ENCODE measurements at places on chromosomes 5 and 9.

DNA sequence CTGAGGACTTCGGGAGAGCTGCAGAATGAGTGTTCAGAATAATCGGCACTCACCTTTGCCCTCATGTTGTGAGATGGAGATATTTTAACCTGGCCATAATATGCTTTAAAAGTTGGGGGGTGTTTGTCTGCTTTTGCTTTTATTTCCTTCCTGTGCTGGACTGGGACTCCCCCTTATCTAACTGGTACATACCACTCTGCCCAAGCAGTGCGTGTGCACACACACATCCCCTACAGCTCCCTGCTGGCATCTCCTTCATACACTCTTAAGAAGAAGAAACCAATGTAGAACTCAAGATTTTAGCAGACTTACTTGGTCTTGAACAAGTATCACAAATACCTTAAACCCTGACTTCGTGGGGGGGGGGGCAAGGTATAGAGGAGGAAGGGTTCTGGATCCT, 146.2 kb upstream of the DMRT1 start:
- ATAC-seq = no peak

DNA sequence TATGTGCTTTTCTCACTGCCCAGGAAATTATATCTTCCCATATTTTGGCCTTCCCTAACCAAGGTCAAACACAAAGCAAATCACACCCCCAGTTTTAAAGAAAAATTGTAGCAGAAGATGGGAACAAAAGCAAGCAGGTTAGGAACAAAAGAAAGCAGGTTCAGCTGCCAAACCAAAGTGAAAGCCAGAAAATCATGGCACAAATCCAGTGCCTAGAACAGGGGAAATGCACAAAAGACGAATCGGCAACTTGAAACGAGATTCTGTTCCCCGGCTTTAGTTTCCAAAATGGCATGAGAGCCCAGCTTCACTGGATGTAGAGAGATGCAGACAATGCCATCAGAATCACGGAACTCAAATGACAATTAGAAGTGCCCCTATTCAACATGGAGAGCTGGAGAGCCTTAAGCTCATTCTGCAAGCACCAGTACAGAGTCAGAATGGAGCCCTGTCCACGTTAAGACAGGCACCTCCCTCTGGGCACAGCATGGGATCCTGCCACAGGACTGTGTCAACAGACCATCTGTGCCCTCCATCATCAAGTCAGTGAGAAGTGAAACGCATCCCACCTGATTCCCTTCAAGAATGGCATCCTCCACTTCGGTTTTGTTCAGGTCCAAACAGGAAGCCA, 13.8 kb downstream of the DNAH5 start:
- no peak for ATAC-seq

DNA sequence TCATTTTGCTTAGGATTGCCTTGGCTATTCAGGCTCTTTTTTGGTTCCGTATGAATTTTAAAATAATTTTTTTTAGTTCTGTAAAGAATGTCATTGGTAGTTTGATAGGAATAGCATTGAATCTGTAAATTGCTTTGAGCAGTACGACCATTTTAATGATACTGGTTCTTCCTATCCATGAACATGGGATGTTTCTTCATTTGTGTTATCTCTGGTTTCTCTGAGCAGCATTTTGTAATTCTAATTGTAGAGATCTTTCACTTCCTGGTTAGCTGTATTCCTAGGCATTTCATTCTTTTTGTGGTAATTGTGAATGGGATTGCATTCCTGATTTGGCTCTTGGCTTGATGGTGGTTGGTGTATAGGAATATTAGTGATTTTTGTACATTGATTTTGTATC, 6.3 kb upstream of the UBE2QL1 start:
- no peak for ATAC-seq

GRCh38 chr5:143880178-143880577, 68.2 kb downstream of the HMHB1 start:
- no peak for ATAC-seq

DNA sequence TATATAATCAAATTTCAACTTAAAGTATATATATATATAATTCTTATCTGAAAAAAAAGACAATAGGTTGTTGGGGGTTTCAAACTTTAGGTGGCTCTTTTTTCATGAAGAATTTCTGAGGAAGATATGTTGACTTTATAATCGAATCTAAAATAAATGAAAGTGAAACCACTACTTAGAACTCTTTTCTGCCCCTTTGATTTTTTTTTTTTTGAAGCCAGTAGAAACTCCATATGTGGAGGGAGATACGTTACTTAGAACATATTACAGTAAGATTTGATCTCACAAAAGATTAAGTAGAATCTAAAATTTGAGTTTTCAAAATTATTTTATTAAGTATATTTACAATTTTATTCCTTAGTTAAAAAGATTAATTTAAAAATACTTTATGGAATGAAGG, 96.9 kb downstream of the ATG10 start:
- ATAC-seq = no peak

DNA sequence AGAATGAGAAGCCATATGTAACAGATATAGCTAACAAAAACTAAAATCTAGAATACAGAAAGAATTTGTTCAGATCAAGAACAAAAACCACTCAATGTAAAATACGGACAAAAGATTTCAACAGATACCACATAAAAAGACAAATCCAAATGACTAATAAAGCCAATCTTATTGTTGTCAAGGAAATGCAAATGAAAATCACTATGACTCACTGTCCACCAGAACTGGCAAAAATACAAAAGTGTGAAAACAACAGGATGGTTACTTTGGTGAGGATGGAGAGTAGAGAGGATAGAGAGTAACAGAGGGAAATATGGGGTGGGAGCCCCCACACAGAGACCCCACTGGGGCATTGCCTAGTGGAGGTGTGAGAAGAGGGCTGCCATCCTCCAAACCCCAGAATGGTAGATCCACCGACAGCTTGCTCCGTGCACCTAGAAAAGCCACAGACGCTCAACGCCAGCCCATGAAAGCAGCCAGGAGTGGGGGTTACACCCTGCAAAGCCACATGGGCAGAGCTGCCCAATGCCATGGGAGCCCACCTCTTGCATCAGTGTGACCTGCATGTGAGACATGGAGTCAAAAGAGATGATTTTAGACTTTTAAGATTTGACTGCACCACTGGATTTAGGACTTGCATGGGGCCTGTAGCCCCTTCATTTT, 15.2 kb upstream of the RHOBTB3 start:
- ATAC-seq = peak; percentile 60

- no peak for ATAC-seq
Observed at GRCh38 chr9:92726348-92726747, 38.3 kb downstream of the BICD2 start.

DNA sequence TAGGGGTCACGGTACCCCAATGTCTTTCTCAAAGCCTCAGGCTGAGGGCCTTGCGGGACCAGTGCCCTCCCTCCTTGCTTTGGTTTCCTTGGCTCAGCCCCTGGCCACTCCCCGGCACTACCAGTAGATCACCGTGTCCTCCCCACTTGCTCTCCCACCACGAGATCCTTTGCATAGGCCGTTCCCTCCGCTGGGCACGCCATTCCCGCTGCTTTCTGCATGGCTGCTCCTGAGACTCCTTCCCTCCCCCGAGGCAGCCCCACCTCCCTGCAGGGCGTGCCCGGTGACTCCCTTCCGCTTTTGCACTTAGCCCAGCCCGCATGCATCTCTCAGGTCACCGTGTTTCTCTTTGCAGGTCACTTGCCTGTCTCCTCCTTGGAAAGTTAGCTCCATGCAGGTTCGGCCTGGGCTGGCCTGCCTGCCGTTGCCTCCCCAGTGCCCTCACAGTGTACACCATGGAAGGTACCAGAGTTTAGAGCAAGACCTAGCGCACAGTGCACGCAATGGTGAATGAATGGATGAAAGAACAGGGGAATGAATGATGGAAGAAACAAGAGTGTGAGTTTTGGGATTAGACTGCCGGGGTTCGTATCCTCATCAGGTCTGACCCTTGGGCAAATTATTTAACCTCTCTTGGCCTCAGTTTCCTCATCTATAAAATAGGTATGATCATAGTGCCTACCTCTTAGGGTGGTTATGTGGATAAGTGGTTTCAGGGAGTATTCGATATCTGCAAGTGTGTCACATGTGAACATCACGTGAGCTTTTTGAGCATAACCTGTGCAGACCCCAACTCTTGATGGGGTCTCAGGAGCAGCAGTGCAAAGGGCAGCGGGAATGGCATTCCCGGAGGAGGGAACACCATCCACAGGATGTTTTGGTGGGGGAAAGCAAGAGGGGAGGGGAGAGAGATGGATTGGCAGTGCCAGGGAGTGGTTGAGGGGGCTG, 214.3 kb downstream of the C9orf50 start:
- ATAC-seq = no peak

- ATAC-seq = no peak
Observed at GRCh38 chr5:75856056-75856455, 138.8 kb upstream of the POC5 start.

- ATAC-seq = no peak
Observed at GRCh38 chr9:128632066-128632465, 24.6 kb downstream of the DYNC2I2 start.

GRCh38 chr5:69315972-69316371, 16.6 kb downstream of the CCDC125 start:
- ATAC-seq = no peak

- ATAC-seq = no peak
Observed at GRCh38 chr5:36651761-36652685, 45.6 kb downstream of the SLC1A3 start.

DNA sequence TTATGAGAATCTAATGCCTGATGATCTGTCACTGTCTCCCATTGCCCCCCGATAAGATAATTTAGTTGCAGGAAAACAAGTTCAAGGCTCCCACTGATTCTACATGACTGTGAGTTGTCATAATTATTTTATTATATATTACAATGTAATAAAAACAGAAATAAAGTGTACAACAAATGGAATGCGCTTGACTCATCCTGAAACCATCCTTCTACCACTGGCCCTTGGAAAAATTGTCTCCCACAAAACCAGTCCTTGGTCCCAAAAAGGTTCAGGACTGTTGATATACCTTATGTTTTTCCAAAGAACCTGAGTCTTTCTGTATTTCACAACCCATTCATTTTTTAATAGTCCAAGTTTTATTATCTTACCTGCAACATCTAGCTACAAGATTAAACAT, 403.5 kb downstream of the TAF11L14 start:
- no peak for ATAC-seq

- no peak for ATAC-seq
Observed at GRCh38 chr9:130352586-130353285, 87.2 kb downstream of the HMCN2 start.

DNA sequence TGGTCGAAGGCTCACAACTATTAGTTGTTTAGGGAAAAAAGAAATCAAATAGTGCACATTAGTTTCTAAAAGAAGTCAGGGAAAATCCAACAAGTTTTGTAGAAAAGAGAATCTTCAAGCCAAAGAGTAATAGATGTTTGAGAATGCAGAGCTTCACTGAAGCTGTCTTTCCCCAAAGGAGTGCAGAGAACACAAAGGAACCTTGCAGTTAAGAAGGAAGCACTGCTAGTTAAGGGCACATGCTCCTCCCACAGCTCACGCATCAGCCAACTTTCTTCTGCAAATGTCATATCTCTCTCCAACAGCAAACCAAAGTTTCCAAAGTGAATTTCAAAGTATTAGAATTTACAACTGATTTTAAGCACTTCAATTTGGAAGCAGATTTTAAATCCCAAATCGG, 116.4 kb upstream of the FST start:
- no peak for ATAC-seq

DNA sequence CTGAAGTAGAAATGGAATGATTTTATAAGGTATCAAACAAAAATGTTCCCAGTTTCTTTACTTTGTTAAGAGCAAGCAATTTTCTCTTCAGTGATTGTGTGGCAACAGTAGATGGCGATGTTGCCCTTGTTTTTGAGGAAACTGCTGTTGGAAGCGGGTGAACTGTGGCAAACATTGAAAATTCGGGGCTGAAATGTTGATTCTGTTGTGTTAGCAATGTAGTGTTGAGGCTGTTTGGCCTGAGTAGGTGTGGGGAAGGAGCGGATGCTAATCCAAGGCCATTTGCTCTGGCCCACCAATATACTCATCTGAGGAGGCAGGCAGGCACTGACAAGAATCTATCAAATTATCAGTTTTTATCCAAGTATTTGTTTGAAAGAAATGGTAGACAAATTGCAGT, 129.8 kb downstream of the SLC12A2 start:
- no peak for ATAC-seq

- ATAC-seq = no peak
Observed at GRCh38 chr5:170111088-170111785, 5.5 kb downstream of the FOXI1 start.

DNA sequence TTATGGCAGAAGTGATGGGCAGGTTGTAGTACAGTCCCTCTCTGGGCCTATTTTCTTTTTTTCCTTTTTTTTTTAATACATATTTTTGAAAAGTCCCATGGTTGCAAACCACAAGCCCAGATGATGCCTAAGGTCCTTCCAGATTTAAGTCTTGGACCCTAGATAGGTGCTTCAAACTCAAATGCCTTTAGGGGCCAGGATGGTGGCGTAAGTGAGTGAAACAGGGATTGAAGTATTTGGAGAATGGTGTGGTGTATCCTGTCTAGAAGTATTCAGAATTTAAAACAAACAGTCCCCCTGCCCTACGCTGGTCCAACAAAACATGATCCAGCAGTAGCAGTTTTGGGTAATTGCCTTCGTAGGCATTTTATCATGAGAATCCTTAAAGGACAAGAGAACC, 2.2 kb downstream of the TIGD6 start:
- ATAC-seq = no peak

DNA sequence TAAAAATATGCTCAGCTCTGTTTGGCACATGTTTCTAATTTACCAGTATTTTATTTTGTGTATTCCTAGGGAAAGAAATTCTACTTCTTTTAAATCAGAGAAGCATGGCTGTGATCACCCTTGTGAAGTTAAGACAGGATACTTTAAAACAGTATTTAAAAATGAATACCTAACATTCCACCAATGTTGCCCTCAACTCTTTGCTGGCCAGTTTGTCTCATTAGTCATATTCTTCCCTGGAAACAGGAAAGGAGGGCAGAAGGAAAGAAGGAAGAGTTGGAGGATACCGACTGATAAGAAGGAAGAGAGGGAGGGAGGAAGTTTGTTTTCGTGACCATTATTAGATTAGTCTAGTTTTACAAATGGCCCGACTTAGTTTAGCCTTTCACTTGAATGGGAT, 137.4 kb downstream of the PLK2 start:
- ATAC-seq = no peak

GRCh38 chr5:167936022-167936421, 355.4 kb upstream of the WWC1 start:
- no peak for ATAC-seq

- no peak for ATAC-seq
Observed at GRCh38 chr5:14353726-14354474, 210.8 kb downstream of the TRIO start.

GRCh38 chr5:6725421-6725820, 12.2 kb downstream of the TENT4A start:
- no peak for ATAC-seq
